ENCODE measurements at places on chromosomes 2 and 18. TPM values are rescaled to one million over a fixed set of nuclear protein-coding genes. Genes with fewer than 3 reads are reported as not detected.

DNA sequence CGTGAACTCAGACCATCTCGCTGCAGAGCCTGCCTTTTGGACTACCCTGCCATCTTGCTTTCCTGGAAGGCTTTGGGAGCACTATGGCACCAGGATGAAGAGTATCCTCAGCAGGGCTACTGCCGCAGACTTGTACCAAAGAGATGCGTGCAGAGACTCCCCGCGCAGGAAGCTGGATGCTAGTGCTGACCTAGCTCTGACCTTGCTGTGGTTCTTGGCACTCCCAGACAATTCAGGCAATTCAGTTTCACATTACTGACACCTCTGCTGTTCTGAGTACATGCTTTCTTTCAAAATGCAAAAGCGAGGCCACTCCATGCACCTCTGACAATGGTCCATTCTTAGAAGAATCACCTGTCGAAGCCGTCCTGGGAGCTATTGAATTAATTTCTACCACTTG, 251.5 kb upstream of the MEX3C start:
- no peak for DNase-seq

DNA sequence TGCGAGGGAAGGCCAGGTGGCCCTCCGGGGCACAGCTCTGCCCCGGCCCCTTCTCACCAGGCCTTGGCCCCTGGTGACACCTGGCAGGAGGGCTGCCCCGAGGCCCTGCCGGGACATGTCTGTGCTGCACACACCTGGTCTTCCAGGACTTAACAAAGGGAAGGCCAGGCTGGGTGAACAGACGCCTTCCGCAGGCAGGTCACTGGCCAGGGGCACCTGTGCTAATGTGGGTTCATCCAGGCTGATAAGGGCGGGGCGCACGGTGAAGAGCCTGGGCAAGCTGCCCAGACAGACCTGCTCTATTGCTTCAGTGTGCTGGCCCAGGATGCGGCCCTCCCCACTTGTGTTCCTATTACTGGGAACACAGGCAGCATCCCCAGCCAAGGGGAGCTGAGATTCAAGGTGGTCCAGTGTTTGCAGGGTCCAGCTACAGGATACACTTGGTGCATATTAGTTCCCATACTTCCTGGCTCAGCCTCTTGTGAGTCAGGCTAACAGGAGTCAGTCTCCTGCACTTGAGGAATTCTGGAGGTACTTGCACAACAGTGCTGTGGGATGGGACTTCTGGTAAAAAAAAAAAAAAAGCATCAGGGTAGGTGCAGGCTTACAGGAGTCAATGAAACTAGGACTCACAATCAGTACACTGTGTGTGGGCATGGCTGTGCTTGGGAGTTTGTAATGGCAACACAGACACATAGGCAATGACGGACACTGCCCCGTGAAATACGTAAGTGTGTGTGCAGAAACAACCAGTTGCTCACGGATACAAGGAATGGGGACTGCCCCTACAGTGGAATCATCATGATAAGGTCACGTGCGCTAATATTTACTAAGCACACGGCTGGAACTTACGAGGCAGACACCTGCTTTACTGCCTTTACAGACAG, 261.4 kb downstream of the TWIST2 start:
- DNase-seq = no peak

The AGFG1 gene
- total RNA-seq = 81.3 TPM

The C2orf80 gene
- total RNA-seq = 0.39 TPM

GRCh38 chr18:7890075-7890474, 323.0 kb downstream of the PTPRM start:
- DNase-seq = no peak

DNA sequence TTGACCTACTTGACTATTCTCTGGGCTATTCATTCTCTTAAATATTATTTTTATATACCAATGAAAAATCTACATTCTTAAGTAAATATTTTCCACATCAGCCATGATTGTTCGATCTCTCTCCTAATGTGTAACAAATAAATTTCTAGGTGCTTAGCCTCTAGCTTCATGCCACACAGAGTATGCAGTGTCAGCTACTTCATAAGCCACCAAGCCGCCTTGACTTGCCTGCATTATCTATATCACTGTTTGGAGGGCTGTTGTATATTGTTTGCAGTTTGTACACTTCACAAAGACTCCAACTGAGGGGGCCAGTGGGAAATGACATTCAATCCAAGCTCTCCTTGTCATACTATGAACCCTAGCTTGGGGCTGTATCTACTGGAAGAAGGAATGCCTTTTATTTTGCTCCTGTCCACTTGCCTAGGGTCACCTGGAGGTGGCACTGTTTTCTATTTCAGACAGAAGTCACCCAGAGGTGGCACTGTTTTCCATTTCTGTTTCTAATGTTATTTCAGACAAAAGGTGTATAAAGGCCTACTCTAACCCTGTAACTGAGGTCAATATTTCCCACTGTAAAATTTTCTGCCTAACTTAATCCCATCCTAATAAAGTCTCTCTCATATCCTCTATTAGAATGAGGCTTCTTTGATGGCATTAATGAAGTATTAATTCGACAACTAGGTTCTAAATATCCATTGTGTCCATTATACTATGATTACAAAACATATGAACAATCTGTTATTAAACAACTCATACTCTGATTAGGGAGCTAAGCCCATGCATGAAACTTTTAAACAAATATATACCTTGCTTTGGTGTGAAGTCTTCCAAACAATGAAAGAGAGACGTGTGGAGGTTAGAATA, 36.4 kb downstream of the COL5A2 start:
- DNase-seq = peak; percentile 50

DNA sequence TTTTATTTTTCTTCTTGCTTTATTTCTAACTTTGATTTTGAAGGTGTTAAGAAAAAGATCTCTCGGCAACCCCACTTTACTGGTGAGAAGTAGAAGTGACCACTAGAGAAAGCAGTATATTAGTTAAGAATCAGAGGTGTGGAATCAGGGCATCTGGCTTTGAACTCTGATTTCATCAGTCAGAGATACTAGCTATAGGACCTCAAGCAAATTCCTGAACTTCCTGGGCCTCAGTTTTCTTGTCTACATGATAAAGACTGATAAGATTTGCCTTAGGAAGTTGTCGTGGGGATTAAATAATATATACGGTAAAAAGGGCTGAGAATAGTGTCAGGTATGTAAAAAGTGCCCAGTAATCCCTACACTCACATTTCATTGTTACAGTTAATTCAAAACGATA, 440.3 kb upstream of the CRIM1 start:
- DNase-seq = no peak

The MARCO gene
- 0.11 TPM for total RNA-seq

DNA sequence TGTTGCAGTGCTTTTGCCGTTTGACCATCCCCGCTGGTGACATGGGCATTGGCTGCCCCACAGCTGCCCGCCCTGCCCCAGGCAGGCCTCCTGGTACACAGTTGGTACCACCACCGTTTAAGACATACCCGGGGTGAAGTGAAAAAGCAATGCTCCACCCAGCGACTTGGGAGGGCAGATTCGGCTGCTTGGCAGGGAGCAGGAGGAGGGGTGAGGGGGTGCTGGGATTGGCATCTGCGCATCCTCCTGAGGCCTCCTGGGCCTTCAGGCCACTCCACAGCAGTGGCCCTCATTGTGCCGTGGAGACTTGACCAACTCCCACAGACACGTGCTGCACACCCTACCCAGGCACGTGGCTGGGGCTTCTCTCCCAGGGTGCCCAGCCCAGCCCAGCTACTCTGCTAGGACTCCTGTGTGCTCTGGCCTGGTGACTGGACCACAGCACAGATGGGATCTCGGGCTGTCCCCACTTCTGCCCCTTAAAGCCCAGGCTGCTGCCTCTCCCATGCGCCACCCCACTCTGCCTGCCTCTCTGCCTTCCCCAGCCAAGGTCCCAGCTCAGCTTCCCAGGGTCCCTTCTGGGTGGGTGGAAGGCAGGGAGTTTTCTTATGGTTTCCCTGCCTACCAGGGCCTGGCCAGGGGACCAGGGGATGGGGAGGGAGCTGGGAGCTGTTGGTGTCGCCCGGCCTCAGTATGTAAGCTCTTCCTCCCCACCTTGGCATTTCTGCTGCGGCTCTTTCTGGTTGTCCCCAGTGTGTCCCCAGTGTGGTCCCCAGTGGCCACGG, 157.0 kb upstream of the HS6ST1 start:
- DNase-seq = no peak

The POMC gene
- 4.4 TPM for total RNA-seq

GRCh38 chr2:43426305-43427031, 169.4 kb downstream of the THADA start:
- no peak for DNase-seq

DNA sequence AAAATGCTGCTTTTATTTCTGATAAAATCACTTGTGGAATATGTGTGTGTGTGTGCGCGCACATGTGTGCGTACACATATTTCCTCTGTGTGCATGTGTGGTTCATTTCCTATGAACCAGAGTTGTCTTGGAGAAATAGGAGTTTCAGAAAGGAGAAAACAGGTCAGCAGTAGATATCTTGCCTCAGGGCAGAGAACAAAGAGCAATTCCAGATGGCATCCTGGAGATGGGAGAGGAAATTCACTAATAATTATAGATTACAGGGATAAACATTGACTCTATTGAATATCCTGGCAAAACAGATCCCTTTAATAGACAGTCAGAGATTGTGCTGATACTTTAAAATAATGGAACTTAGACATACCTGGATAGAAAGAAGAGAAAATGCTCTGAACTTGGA, 298.0 kb downstream of the TRIB2 start:
- no peak for DNase-seq

- peak; percentile 70 for DNase-seq
These were observed 3.2 kb downstream of the NRP2 start for GRCh38 chr2:205685314-205686055.

DNA sequence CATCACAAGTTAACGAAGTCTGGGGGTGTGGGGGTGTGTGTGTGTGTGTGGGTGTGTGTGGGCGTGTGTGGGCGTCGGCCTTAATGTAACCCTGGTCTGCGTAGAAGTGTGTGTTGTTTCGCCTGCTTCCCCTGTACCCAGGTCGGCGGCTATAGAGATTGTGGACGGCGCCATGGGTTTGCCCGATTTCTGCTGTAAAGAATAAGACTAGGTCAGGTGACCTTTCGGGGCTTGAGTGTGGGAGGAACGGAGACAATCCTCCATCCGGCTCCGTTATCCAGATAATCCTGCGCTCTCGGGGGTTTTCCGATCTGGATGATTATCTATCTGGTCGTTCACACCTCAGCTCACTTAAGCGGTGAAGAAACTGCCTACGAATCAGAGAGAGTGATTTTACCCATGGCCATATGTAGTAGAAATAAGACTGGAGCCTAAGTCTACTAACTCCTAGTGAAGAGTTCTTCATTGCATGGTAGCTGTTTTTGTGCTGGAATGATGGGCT, 543 bp downstream of the HADHB start:
- peak; percentile 18 for DNase-seq

DNA sequence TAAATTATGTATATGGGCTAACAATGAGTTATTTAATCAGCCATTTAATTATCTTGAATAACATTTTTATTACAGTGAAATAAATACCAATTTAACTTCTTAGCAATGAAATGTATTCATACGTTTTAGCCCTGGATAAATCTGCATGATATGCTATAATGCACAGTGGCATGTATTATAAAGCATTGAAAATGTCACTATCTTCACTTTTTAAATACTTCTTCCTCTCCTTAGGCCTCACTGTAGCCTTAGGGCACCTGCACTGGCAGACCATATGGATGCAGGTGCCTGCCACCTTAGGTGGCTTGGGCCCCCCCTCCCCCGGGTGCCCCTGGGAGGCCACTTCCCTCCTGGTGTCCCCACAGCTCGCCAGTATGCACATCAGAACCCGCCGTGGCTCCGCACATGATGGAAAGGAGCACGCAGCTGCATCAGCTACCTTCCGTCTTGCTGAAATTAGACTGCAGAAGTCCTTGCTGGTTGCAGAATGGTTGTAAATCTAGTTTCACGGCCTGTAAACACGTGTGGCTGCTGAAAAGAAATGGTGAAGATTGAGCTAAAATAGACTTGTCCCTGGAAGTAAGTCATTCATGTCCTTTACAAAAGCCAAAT, 56.7 kb downstream of the ADI1 start:
- DNase-seq = no peak

GRCh38 chr2:24489465-24490180, 1.4 kb upstream of the NCOA1 start:
- DNase-seq = no peak

GRCh38 chr2:198913394-198914152, 544.2 kb downstream of the SATB2 start:
- no peak for DNase-seq

DNA sequence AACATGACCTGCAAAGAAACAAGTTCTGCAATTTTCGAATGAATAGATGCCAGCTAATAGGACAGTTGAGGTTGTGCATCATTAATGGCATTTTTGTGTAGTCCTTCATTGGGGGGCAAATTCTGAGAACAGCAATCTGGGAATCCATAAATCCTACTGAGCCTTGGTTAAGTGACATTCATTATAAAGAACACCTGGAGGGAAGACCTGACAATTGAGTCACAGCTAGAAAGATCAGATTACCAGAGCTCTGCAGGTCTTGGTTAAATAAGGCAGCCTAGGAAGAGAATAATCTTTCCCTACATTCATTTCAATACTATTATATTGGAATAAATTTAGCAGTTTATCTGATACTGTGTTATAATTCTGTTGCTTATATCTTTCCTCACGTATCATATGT, 14.3 kb downstream of the KCNH7 start:
- no peak for DNase-seq

DNA sequence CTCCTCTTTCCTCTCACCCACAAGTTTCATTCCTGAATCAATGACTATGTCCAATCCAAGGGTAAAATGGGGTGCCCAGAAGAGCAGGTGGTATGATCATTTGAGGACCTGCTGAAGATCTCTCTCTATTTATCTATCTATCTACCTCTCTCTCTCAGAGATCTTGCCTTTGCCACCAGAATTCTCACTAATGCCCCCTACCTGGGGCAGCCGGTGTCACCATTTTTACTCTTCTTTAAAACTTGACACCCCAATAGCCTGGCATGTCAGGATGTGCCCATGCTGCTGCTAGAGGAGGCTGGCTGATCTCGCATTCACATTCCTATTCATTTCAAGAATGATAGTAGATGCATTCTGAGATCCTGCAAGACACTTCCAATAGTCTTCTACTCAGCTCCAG, 24.3 kb upstream of the RPIA start:
- no peak for DNase-seq

DNA sequence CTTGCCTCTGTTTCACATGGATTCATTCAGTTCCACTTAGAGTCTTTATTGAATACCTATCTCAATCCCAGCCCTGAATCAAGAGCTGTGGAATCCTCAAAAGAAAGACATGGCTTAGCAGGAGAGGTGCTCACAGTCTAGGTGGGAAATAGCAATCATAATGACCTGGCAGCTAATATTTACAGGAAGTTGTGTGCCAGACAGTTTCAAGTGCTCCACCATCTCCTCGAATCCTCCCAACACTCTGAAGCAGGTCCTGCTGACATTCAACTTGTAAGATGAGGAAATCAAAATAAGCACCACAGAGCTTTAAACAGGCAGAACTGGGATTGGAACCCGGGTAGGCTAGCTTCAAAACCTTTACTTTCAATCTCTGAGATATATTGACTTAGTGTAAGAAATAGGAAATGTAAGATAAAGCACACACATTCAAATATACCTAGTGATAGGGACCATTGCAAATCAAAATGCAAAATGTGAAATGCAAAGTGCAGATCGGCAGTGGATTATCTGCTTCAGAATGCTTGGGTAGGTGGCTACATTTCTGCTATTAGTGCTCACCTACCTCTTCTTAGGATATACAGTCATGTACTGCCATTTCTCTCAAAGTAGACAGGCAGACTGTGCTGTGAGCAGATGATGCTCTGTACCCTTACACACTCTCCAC, 182.0 kb downstream of the PRKCE start:
- no peak for DNase-seq
